Stimulated activated CD4-positive, alpha-beta T cell treated with anti-CD3 and anti-CD28 coated beads, TNF-alpha, amount 100 ng/mL, for 4 hours (primary cell): ENCODE measurements at places on chromosomes 16 and 17.

DNA sequence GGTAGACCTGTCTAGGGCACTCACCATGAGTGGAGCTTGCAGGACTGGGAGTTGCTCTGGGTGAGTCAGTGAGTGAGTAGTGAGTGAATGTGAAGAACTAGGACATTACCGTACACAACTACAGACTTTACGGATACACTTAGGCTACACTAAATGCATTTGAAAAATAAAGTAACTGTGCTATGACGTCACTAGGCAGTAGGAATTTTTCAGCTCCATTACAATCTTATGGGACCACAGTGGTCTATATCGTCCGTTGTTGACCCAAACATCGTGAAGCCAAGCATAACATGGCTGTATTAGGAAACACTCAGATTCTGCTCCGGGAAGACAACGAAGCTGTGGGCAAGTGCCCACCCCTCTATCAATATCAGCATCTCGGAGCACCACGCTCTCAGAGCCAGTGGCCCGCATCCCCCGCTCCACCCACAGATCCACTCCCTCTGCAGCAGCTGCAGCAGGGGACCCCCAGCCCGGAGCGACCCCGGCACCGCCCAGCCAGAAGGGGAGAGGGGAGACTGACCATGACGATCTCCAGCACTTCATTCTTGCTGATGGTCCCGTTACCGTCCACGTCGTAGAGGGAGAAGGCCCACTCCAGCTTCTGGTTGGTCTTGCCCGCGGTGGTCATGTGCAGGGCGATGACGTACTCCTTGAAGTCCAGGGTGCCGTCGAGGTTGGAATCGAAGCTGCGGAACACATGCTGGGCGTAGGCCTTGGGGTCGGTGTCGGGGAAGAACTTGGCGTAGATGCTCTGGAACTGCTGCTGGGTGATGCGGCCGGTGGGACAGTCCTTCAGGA lies 594 bp downstream of the RCVRN start:
- DNase-seq = no peak

GRCh38 chr16:63361032-63361624 lies 1324.9 kb upstream of the CDH8 start:
- no peak for DNase-seq

GRCh38 chr16:58649707-58650106 lies 20.1 kb upstream of the CNOT1 start:
- no peak for DNase-seq

- peak; percentile 68 for DNase-seq
Measured at GRCh38 chr17:7436556-7437368, 1.5 kb downstream of the TMEM102 start.

- no peak for DNase-seq
Measured at GRCh38 chr16:22220069-22220440, 14.0 kb downstream of the EEF2K start.

GRCh38 chr16:70483426-70483825 lies 29.0 kb downstream of the FCSK start:
- DNase-seq = no peak

- DNase-seq = no peak
Measured at GRCh38 chr16:72195609-72196008, 23.7 kb upstream of the PMFBP1 start.

- DNase-seq = no peak
Measured at GRCh38 chr17:13016881-13017654, 759 bp downstream of the ELAC2 start.

GRCh38 chr17:43718544-43718943 lies 40.0 kb downstream of the SOST start:
- no peak for DNase-seq

DNA sequence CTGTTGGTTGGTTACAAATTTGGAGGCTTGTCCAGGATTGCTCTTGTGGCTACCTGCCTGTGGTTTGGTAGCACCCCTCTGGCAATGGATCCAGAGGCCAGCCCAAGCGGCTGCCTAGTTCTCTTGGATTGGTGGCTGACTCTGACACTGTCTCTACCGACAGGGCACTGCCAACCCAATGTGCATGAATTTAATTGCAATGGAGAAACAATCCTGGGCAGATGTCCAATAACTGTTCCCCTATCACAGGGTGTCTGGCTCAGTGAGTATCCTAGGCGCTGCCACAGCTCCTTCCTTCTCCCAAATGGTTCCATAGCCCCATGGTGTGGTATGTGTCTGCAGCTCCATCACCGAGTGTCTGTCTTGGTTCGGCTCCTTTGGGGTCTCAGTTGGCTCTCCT lies 19.5 kb downstream of the N4BP1 start:
- DNase-seq = no peak

GRCh38 chr17:78672005-78672404 lies 94.8 kb upstream of the DNAH17 start:
- no peak for DNase-seq

- DNase-seq = no peak
Measured at GRCh38 chr16:47978491-47979163, 177.2 kb downstream of the ABCC12 start.

- no peak for DNase-seq
Measured at GRCh38 chr16:25256695-25257469, 763 bp downstream of the ZKSCAN2 start.

DNA sequence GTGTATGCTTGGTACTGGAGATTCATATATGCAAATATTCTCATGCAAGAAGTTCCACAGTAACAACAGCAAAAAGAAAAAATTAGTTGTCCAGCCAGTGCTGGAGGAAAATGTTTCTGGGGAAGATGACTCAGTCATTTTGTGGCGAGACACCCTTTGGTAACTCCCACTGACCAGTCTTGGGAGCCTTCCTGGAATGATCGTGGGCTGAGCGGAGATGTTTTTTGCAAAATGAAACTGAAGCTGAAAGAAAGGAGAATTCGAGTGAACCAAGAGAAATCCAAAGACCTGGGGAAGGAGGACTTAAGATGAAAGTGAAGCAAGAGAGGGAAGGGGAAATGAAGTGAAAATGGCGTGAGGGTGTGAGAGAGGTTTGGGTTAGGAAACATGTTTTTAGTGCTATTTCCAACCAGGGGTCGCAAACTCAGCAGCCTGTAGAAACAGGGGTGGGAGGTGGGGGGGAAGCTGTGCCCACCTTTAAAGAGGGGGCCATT lies 5.2 kb downstream of the ITPRIPL2 start:
- no peak for DNase-seq

DNA sequence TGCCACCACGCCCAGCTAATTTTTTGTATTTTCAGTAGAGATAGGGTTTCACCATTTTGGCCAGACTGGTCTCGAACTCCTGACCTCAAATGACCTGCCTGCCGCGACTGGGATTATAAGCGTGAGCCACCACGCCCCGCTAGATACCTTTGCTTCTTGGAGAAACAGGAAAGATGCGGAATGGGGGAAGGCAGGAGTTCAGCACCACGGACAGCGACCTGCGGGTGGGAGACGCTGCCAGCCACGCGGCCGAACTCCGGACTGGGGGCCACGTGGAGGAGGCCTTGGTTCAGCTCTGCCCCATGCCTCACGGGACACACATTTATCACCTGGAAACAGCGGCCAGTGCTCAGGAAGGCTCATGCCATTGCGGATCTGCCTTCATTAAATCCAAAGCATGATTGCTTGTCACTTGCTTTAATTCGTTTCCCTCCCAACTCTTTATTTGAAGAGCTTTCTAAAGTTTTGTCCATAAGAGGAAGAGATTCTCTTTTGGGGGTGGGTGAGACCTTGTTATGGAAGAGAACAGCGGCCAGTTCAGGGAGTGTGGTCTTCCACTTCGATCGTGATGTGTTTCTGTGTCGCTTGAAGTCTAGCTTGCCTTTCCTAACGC lies 219.9 kb downstream of the ENGASE start:
- DNase-seq = peak; percentile 3

GRCh38 chr17:21239680-21240368 lies 13.4 kb downstream of the NATD1 start:
- DNase-seq = no peak

DNA sequence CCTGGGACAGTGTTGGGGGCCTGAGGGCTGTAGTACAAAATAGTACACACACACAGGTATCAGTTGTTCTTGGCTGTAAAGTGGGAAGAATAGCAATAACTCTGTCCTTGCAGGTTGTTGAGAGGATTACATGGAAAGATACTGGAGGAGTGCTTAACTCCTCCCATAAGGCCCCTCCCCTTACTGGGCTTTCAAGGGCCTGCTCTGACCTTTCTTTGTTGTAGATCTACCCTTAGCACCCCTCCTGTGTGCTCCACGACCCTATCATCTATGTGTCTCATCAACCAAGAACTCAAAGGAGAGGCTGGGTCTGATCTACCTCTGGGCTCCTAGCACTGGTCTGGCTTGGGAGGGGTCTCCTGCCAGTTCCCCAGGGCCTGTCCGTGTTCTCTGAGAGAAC lies 8.3 kb upstream of the EDC4 start:
- no peak for DNase-seq

GRCh38 chr16:81429045-81429521 lies 15.5 kb upstream of the CMIP start:
- DNase-seq = no peak

GRCh38 chr16:47460359-47460710 lies 528 bp downstream of the ITFG1 start:
- DNase-seq = no peak

DNA sequence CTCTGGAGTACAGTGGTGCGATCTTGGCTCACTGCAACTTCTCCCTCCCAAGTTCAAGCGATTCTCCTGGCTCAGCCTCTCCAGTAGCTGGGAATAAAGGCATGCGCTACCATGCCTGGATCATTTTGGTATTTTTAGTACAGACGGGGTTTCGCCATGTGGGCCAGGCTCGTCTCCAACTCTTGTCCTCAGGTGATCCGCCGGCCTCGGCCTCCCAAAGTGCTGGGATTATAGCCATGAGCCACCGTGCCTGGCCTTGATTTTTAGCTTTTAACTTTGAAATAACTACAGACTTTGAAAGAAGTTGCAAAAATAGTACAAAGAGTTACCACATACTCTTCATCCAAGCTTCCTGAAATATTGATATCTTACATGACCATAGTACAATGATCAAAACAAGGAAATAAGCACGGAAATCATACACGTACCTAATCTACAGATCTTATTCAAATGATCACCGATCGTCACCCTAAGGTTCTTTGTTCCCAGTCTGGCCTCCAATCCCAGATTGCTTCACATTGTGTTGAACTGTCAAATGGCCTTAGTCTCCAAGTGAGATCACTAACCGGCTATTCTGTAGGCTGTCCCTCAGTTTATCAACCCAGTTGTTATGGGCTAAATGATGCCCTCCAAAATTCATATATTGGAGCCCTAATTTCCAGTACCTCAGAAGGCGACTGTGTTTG lies 18.4 kb downstream of the NPIPA1 start:
- DNase-seq = no peak

- DNase-seq = no peak
Measured at GRCh38 chr16:84849751-84850150, 30.0 kb downstream of the CRISPLD2 start.

DNA sequence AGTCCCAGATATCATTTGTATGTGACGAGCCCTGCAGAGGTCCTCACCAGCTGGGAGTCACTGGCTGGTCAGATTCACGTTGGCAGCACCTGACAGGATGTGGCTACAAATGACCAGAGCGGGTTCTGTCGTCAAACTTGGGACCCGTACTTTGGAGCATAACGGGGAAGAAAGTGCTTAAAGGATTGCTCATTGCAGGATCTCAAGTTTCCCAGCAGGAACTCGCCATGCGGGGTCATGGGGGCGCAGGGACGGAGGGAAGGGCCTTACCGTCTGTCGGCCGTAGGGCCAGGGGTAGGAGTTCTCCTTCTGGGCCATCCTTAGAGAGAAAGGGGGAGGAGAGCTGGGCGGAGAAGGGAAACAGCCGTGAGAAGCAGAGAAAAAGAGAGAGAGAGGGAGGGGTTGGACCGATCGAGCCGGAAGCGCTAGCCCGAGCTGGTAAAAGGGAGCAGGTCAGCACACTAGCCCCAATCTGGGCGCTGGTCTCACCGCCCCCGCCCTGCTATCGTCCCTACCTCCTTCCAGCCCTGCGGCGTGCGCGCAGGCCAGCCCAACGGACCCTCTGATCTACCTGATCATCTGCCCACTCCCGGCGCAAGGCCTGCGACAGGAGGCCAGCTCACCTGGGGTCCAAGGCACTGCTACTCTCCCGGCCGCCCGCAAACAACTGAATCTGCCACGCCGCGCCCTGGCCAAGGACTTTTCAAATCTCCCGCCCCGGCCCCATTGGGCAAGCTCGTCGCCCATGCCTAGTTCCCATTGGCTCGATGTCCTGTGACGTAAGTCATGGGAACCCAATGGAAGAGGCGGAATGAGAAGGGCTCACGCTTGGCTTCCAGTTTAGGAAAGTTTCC lies at the start of gene AURKB:
Gene AURKB (minus strand): TSS at position 669 of the 854 bp plus-strand sequence. CDS start 351 bp downstream, at position 318.
- peak; percentile 80 for DNase-seq

- DNase-seq = no peak
Measured at GRCh38 chr16:20628213-20628612, 52.0 kb upstream of the ACSM2B start.

DNA sequence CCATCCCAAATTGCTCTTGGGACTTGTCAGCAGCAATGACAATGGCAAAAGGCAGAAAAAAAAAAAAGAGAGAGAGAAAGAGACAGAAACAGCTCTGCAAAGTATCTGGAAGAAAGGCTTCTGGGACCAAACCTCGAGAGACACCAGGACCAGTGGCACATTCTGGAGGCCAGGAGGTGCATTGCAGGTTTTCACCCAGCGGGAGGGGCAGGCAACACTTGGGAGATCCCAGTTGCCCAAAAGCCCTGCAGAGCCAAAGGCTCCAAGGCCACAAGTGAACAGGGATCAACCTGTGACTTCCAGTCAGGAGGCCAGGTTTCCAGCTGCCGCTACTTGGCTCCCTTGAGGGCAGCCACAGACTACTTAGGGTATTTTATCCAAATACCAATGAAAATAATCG lies 110.8 kb upstream of the CDH5 start:
- no peak for DNase-seq

DNA sequence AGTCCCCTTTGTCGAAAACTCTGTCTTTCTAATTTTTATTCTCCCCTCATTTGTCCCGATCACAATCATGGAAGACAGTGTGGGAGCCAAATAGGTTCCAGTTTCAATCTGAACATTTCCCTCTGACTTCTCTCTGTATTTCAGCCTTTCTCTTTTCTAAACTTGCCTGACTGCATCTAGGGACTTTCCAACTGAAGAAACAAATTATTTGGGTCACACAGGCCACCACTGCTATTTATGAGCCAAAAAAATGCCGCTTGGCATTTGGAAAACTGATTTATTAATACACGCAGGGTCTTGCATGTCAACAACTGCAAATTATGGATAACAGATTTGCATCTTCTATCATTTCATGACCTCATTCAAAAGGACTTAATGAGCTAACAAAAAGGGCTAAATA lies 55.2 kb upstream of the ELAC2 start:
- DNase-seq = no peak

DNA sequence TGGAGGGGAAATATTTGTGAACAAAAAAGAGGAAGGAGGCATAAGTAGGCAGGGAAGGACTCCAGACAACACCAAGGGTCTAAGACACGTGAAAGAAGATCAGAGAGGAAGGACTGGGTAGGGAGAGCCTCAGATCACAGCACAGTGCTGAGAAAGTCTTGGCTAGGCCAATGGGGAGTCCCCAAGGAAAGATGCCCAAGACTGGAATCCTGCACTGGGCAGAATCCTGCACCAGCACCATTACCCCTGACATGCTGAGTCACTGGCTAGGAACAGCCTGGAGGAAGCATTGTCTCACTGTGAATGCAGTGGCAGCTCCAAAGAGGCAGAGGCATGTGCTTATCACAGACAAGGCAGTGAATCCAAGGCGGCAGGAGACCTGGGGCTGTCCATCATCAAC lies 19.2 kb downstream of the CLEC19A start:
- DNase-seq = no peak

- DNase-seq = no peak
Measured at GRCh38 chr17:13320046-13320785, 281.5 kb downstream of the HS3ST3A1 start.

- DNase-seq = no peak
Measured at GRCh38 chr16:78431701-78432100, 332.2 kb downstream of the WWOX start.
